ENCODE measurements at places on chromosomes 2 and 18.

GRCh38 chr2:197873293-197873701 lies 68.9 kb downstream of the PLCL1 start:
- DNase-seq: peak; percentile 85

- DNase-seq: no peak
These were observed 87.1 kb downstream of the ITGB1BP1 start for GRCh38 chr2:9336241-9336575.

GRCh38 chr18:26493021-26493420 lies 55.3 kb downstream of the KCTD1 start:
- DNase-seq: no peak

DNA sequence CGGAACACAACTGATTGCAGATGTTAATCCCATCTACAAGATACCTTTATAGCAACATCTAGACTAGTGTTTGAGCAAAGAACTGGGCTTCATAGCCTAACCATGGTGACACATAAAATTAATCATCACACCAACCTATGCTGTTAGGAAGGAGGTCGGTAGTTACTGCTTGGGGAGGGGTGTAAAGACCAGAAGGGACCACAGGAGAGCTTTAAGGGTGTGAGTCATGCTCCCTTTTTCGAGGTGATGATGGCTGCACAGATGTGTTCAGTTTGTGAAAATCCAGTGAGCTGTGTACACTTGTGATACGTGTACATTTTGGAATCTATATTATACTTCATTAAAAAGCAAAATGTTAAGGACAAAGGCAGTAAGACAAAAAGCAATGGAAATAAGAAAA lies 4.6 kb upstream of the SEH1L start:
- peak; percentile 59 for DNase-seq

DNA sequence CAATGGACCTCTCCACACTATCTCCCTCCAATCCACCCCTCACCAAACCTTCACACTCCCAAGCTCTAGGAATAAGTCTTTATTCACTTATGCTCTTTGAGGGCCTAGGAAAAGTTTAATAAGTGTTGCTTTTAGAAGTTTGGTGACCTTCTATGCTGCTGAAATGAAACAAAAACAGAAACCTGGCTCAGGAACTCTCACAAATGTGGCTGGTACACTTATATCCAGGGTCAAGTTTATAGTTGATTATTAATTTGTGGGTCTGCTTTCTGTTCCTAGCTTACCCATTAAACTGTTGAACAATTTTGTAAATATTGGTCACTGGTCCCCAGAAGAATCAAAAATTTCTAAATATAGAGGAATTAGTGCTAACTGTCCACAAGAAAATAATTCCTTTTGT lies 14.2 kb upstream of the ANKRD44 start:
- no peak for DNase-seq

GRCh38 chr2:27091746-27092695 lies 5.4 kb downstream of the KHK start:
- no peak for DNase-seq

DNA sequence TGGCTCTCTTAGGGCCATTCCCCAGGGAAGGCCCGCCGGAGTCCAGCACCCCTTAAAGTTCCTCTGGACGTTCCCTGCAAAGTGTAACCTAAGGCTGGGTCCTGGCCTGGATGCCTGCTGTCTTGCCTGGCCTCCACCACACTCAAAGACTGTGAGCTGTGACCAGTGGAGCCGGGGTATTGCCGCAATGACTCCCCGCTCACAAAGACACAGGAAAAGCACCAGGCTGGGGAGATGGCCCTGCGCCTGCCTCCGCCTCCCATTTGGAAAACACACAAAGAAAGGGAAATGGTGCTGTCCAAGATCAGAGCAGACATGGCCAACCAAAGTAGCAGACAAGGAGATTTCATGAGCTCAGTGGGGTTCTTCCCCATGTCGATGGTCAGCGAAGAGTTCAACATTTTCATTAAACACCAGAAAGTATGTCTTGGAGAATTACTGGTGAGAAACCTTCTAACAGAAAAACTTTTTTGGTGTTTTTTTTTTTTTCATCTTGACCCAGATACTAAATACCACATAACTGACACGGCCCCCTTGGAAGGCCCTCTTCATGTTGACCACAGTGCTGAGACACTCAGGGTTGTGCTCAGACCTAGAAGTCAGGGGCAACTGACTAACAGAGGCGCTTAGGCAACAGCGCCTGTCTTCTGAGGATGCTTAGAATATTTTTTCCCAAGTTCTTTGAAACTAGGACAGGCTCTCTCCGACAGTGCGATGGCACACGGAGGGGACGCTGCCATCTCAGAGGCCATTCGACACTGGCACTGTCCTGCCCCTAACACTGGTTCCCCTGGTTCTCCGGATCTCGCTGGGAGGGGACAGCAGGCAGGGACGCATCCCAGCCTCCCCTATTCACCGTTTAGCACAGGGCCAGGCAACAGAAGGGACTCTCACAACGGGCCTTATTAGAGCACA lies 226.4 kb upstream of the ID2 start:
- no peak for DNase-seq

GRCh38 chr2:216108967-216109921 lies at the start of gene XRCC5:
TSS of gene XRCC5 (plus strand) at chr2:216109348. CDS start at chr2:216109437, 89 bp downstream.
- peak; percentile 92 for DNase-seq

DNA sequence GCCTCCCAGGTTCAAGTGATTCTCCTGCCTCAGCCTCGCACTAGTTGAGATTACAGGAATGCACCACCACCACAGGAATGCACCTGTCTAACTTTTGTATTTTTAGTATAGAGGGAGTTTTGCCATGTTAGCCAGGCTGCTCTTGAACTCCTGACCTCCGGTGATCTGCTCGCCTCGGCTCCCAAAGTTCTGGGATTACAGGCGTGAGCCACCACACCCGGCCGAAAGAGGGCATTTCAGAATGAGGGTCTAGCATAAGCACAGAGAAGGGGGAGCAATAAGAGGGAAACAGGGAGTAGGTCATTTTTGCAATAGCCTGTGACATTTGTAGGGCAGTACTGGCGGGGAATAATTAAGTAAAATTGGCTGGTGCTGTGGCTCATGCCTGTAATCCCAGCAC lies 1.9 kb upstream of the SPAST start:
- DNase-seq: no peak

GRCh38 chr2:212005085-212005671 lies 533.4 kb downstream of the ERBB4 start:
- DNase-seq: no peak

- DNase-seq: no peak
These were observed 42.2 kb downstream of the CD302 start for GRCh38 chr2:159755788-159756187.

- DNase-seq: no peak
These were observed 304.7 kb downstream of the ZEB2 start for GRCh38 chr2:144215207-144215606.

GRCh38 chr2:19350678-19351401 lies 7.6 kb downstream of the OSR1 start:
- DNase-seq: no peak

DNA sequence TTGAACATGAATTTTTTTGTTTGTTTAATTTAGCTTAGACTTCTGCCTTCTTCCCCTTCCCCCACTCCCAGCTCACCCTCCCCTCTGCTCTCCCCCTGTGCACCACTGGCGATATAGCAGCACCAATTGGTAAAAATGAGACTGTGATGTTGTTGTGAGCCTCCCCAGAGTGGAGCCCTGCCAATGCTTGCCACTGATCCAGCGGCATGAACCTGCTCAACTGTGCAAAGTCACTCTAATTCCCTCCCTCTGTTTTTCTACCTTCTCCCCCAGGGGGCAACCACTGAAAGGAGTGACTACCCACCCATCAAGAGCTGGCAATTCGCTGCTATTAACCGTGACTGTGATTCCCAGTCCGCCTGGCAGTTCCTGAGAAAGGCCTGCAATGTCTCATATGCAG lies 30.2 kb downstream of the KLHL14 start:
- no peak for DNase-seq

- DNase-seq: no peak
These were observed 95.7 kb upstream of the DOCK10 start for GRCh38 chr2:225137971-225138370.

DNA sequence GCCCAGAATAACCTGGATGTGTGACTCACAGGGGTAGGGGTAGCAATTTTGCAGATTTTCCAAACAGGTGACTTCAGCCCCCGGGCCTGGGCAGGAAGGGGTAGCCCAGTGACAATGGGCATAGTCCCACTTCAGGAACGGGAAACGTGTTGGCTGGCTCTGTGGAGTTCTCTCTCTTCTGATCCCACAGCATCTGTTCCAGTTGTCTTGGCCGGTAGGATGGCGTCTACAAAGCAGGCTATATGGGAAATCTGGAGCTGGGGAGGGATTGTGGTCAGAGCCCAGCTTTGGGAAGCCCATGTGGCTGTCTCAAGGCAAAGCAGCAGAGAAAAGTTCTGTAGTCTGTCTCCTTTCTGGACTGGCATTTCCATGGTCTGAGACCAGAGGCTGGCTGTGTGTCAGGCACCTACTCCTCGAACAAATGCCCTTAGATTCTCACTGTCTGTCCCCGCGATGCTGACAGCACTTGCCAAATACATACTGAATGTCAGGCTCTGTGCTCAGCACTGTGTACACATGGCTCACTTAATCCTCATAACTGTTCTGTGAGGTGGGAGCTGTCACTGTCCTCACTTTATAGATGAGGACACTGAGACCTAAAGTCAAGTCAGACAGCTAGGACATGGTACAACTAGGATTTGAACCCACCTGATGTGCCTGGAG lies 17.9 kb upstream of the TMEM214 start:
- DNase-seq: no peak

DNA sequence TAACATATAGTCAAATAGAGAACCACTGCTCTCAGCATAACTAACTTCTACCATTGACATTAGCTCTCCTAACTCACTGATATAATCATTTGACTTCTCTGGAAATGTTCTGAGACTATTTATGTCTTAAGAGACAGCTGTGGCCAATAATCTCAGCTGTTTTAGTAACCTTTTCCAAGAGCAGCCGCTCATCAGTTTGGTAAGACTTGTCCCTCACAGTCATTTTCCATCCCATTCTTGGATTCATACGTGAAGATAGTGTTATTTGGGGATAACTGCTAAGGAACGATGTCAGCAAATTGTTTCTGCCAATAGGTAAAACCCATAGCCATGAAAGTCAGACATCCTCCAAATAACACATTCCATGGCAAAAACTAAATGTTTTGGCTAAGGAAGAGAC lies 127.8 kb downstream of the LNPK start:
- DNase-seq: no peak

DNA sequence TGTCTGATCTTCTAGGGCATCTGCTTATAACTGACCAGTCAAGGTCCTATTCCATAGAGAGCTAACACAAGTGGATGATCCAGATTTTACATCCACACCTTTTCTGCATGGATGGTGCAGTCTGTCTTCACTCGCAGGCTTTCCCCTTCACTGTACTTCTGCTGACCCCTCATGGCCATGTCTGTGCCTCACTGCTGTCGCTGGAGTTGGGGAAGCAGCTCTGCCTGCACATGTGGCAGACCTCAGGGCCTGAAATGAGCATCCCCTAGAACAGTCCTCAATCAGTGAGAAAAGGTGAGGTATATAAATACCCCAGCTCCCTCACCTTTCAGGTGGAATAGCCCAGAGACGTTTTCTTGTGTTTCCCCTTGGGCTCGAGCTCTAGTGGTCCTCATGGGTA lies 233.8 kb downstream of the ANKRD36B start:
- DNase-seq: no peak

GRCh38 chr2:149894226-149894625 lies 306.7 kb upstream of the MMADHC start:
- DNase-seq: no peak

- DNase-seq: no peak
These were observed 491.0 kb upstream of the KLHL29 start for GRCh38 chr2:22893761-22894517.

DNA sequence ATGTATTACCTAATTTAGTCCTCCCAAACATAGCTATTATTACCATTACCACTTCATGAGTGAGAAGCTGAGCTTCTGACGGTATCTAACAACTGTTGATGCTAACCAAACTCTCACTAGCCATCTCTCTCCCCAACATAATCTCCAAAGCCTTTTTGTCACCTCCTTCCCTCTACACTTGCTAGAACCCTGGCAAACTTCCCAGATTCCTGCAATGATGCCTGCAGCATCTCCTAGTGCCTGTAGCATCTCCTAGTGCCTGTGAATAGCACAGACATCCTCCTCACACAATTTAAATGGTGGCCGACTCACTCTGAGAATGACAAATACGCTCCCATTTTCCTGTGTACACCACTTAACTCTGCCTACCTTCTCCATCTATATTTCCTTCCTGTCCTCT lies 126.7 kb downstream of the STK39 start:
- no peak for DNase-seq

GRCh38 chr2:190126798-190127197 lies 64.3 kb upstream of the MSTN start:
- no peak for DNase-seq

DNA sequence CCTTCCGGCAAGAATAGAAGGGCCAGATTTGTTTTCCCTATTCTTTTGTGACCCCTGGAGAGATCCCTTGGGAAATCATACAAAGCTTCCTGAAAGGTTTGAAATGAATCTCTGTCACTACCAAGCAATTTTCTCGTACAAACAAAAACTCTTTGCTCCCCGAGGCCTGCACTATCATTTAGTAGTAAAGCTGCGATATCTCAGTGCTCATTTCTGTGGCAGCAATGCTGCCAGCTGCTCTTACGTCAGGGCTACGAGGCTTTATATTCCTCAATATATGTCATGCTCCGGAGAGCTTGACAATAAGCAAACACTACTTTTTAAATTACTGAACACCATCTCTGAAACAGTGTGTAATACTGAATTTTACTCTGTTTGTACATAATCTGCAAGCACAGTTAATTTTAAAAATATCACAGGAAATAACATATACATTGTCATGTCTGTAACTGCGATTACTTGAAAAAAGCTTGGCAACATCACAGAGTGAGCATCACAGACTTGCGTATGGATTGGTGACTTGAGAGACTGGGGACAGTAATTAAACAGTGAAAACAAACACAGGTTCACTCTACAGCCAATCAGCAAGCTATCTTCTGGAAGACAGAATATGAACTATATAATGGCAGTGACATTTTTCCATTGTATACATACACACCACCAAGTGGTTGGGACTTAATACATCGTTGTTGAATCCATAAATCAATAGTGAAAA lies 403.3 kb upstream of the NETO1 start:
- DNase-seq: no peak

DNA sequence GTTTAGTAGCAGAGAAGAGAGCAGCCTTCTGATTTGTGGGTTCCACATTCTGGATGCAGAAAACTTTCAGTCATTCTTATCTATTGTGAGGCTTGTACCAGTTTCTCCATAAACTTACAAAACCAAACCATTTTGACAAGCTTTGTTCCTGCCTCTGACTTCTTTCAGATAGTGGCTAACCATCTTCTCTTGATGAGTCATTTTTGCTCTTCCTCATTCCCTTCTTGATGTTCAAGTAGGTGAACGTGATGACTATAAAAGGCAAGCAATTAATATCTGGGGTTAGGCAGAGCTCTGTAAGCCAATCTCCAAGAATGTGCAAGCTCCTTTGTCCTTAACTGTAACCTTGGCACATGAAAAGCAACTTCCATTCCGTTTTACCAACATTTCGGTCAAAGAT lies 2083.1 kb upstream of the PIK3C3 start:
- DNase-seq: no peak

Data from fibroblast of skin of left quadriceps (primary cell).